ENCODE measurements at places on chromosomes 12 and 14. TPM values are rescaled to one million over a fixed set of nuclear protein-coding genes. Genes with fewer than 3 reads are reported as not detected.

BLTP3B gene
- total RNA-seq, result 29.0 TPM

GRCh38 chr12:57613427-57614109 lies 2.3 kb downstream of the ARHGEF25 start:
- DNase-seq, result no peak

DNA sequence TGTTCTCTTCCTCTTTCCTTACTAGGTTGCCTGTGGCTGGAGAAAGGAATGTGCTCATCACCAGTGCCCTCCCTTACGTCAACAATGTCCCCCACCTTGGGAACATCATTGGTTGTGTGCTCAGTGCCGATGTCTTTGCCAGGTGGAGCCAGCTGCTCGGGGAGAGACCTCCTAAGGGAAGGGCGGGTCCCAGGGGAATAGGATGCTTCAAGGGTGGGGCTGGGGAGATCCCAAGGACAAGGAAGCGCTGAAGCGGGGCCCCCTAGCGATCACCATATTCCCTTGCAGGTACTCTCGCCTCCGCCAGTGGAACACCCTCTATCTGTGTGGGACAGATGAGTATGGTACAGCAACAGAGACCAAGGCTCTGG lies 10.2 kb downstream of the MARS1 start:
- DNase-seq, result no peak

DNA sequence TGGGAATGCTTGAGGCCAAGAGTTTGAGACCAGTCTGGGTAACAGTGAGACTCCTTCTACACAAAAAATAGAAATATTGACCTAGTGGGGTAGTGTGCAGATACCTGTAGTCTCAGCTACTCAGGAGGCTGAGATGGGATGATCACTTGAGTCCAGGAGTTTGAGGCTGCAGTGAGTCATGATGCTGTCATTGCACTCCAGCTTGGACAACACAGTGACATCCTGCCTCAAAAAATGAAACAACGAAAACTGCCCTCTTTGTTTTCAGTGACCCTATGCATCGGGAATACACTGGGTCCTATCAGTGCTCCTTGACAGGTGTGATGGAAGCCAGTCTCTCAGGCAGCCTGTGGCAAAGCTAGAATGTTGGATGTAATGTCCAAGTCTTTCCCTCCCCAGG lies 311.5 kb upstream of the OR4E1 start:
- peak; percentile 55 for DNase-seq

DNA sequence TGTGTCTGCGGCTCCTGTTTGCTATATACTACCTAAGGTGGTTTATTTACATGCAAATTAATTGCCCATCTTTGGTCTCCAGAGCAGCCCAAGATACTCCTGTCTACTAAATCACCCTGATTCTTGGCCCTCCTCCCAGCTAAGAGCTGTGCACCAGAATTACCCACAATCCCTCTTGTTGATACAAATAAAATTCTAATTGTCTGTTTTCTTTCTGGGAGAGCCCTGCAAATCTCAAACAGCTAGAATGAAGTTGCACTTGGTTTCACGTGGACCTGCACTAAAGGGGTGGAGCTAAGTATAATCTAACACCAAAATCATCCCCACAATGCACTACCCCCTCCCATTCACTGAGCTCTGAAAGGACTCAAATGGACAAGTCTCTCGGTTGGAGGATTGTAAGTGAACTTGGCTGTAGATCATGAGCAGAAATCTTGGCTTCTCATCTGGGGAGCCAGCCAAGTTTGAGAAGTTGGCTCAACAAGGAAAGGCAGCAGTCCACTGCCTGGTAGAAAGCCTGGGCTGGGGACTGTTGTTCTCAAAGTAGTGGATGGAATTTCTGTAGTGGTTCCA lies 6.6 kb downstream of the MAX start:
- DNase-seq, result no peak

GRCh38 chr14:35390577-35391387 lies 13.8 kb downstream of the NFKBIA start:
- peak; percentile 37 for DNase-seq

GRCh38 chr12:106303202-106303820 lies 778 bp downstream of the TCP11L2 start:
- DNase-seq, result peak; percentile 67

DNA sequence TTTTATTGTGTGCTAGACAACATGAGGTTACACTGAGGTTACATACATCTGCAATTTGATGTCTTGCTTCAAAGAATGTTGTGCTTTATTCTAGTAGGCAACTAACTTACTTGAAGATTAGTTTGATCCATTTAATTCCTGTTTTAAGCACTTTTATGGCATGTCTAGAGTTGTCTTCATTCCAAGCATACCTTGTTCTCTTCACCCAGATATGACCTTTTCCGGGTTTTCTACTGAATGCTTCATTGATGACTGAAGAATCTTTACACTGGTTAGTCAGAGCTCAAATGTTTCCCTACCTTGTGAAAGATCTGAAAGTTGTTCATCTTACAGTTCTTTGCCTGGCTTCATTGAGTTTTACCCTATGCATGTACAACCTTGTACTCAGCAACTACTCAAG lies 274.0 kb upstream of the KITLG start:
- peak; percentile 89 for DNase-seq

DNA sequence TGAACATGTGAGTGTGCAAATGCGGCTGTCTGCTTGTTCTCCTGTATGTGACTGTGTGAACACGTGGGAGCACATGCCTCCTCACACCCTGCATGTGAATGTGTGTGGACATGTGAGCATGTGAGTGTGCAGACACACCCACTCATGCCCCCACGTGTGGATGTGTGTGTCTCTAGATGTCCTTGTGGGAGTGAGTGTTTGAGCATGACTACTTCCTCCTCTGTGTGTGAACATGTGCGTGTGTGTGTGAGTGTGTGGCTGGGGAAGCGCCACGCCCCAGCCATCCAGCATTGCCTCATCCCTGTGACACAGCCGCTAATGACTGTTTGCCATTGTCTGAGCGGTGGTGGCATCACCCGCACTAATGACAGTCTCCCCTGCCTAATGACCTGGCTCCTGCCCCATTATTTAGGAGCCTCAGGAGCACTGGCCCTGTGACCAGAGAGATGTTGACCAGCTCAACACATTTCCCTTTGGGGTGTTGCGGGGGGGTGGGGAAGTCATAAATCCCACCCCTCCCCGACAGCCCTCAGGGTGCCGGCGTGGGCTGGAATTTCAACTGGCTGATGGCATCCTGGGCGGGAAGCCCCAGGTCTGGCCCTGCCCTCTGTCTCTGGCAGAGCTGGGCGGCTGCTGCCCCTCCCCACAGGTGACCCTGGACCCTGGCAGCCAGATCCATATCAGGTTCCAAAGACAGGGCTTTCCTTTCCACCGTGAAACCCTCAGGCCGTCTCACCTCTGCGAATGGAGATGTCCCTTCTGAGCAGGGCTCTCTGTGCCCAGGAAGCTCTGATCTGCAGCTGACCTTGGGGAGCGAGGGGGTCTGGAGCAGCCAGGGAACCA lies 11.5 kb upstream of the KRT80 start:
- peak; percentile 80 for DNase-seq

Measured in PC-3 (cell line).